ENCODE measurements at places on chromosomes 3 and 15. TPM values are rescaled to one million over a fixed set of nuclear protein-coding genes. Genes with fewer than 3 reads are reported as not detected.

GRCh38 chr3:25784971-25785370, 1.7 kb upstream of the NGLY1 start:
- no peaks in the 10 kb centered on the region for H3K36me3 ChIP-seq
- no peak overlapping the region for H3K27ac ChIP-seq
- no peak for DNase-seq
- H3K27me3 ChIP-seq = no peaks in the 10 kb centered on the region

- peak overlapping the region; percentile 82 for H3K27ac ChIP-seq
- no peaks in the 10 kb centered on the region for H3K36me3 ChIP-seq
- peak; percentile 60 for DNase-seq
- H3K27me3 ChIP-seq = no peaks in the 10 kb centered on the region
These were observed 83.9 kb upstream of the DCBLD2 start for GRCh38 chr3:98985431-98985830.

DNA sequence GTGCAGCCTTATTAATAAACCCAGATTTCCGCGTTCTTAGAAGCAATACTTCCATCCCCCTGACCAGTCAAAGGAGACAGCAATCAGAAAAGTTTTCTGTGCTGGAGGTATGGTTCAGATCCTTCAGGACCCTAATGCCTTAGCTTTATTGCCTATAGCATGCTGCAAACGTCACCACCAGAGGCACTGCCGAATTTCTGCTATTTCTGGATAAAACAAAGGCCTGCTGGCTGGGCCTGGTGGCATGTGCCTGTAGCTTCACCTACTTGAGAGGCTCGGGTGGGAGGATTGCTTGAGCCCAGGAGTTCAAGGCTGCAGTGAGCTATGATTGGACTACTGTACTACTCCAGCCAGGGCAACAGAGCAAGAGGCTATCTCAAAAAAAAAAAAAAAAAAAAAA, 407.2 kb downstream of the FOXP1 start:
- no peak overlapping the region for H3K27ac ChIP-seq
- no peaks in the 10 kb centered on the region for H3K27me3 ChIP-seq
- no peak for DNase-seq
- no peaks in the 10 kb centered on the region for H3K4me1 ChIP-seq

- no peaks in the 10 kb centered on the region for H3K36me3 ChIP-seq
- no peak for DNase-seq
- H3K27ac ChIP-seq = no peak overlapping the region
- no peak overlapping the region for H3K4me3 ChIP-seq
- H3K4me1 ChIP-seq = no peaks in the 10 kb centered on the region
These were observed 1.3 kb downstream of the DGKG start for GRCh38 chr3:186360779-186361178.

- DNase-seq = no peak
- H3K27me3 ChIP-seq = no peaks in the 10 kb centered on the region
- no peak overlapping the region for H3K27ac ChIP-seq
These were observed 8.5 kb downstream of the TP53BP1 start for GRCh38 chr15:43484455-43484854.

- no peaks in the 10 kb centered on the region for H3K4me1 ChIP-seq
- H3K27me3 ChIP-seq = peaks cover 3% of the 10 kb centered on the region
- DNase-seq = no peak
- no peak overlapping the region for H3K4me3 ChIP-seq
- no peak overlapping the region for H3K27ac ChIP-seq
These were observed 258.9 kb downstream of the ABHD5 start for GRCh38 chr3:43949594-43949993.

GRCh38 chr15:49495993-49496753, 73.1 kb downstream of the FGF7 start:
- no peaks in the 10 kb centered on the region for H3K27me3 ChIP-seq
- H3K4me3 ChIP-seq = no peak overlapping the region
- H3K4me1 ChIP-seq = no peaks in the 10 kb centered on the region
- no peak overlapping the region for H3K27ac ChIP-seq
- no peak for DNase-seq

DNA sequence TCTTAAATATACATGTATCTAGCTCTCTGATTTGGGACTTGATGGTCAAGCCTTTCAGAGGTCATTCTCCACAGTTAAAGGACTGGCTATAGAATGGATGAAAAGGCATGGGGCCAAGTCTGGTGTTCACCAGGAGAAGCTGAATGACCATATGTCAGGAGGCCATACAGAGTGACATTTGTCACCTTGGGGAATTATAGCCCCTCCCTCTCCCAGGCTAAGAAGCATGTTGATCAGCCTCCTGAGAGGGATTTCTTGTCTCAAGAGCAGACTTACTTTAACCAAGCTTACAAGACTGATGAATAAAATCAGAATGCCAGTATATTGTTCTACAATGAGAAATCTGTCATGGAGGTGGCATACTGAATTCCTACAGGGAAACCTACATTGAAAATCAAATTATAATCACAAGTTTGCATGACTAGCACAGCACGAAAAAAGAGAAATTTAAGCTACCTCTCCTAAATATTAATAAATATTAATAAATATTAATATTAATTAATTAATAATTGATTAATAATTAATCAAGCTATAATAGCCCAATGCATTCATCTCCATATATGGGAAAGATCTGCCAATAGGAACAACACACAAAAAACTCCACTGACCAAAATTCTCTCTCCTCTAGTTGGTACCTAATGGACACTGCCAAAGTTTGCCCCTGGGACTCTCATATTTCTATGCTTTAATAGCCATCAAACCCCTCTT, 47.3 kb downstream of the ATP8B4 start:
- no peaks in the 10 kb centered on the region for H3K36me3 ChIP-seq
- H3K27ac ChIP-seq = no peak overlapping the region
- no peaks in the 10 kb centered on the region for H3K27me3 ChIP-seq
- no peaks in the 10 kb centered on the region for H3K4me1 ChIP-seq

DNA sequence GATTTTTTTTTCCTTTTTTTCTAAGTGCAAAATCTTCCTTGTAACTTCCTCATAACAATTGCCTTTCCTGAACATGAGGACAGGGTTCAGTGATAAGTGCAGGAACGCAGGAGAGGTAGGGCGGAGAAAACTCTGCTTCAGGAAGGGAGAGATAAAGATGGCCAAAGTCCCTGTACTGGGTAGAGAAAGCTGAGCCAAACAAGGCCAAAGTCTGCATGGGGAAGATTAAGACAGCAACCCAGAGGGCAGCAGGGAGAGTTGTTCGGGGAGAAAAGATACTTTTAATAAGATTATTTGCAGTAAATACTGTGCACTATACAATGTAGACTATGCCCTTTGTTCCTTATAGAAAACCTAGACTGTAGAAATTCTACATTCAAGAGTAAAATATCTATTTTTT, 55.4 kb upstream of the LRRFIP2 start:
- H3K4me1 ChIP-seq = no peaks in the 10 kb centered on the region
- peak; percentile 9 for DNase-seq
- no peak overlapping the region for H3K27ac ChIP-seq
- no peak overlapping the region for H3K4me3 ChIP-seq

DNA sequence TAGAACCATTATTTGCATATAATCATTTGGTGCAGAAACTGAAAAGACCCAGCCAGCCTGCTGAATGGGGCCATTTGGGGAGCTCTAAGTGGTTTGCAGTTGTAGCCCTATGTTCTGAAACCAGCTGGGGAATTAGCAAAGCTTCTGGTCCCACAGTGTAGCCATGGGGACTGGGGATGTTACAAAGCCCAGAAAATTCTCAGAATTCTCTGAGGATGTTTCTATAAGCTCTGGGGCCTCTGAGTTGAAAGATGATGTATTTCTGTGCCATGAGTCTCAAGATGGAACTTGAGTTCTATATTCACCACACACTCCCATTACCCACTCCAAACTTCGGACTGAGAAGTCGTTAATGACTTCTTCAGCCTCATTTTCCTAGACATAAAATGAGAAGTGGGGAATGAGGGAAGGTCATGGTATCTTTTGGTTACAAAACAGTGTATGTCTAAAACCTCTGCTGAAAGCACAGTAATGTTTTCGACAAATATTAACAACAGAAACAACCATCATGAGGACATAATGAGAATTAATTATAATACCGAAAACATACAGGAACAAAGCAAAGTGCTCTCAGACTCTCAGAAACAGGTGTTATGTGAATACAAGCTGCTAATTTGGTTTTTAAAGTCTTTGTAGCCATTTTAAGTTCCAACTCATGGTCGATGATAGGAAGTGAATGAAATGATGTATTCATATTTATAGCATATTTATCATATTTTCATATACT, 89.4 kb downstream of the RFTN1 start:
- no peak overlapping the region for H3K27ac ChIP-seq
- DNase-seq = no peak
- H3K4me1 ChIP-seq = peaks cover 6% of the 10 kb centered on the region

DNA sequence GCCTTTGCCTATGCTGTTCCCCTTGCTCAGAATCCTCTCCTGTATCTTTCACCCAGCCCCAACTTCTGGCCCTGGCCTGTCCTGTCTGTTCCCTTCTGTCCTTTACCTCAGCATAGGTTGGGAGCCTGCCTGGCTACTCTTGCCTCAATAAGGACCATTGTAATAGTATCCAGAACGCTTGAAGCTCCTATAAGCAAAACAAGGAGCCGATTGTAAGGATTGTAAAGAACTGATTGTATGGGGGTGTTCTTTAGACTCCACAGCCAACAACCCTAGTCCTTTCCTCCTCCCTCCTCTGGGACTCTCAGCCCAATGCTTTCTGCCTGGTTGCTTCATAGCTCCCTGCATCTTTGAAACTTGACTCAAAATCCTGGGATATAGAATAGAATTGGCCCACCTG, 18.7 kb upstream of the RAD54L2 start:
- H3K27ac ChIP-seq = no peak overlapping the region
- H3K4me3 ChIP-seq = no peak overlapping the region
- no peak for DNase-seq
- no peaks in the 10 kb centered on the region for H3K36me3 ChIP-seq
- peaks cover 5% of the 10 kb centered on the region for H3K27me3 ChIP-seq

GRCh38 chr3:89572261-89572660, 464.8 kb downstream of the EPHA3 start:
- DNase-seq = no peak
- H3K27me3 ChIP-seq = no peaks in the 10 kb centered on the region
- no peak overlapping the region for H3K27ac ChIP-seq
- H3K36me3 ChIP-seq = no peaks in the 10 kb centered on the region
- no peak overlapping the region for H3K4me3 ChIP-seq

- H3K4me1 ChIP-seq = no peaks in the 10 kb centered on the region
- no peak within 1 kb of the TSS for H3K27ac ChIP-seq
- DNase-seq = no peak
- H3K36me3 ChIP-seq = no peaks in the 10 kb centered on the region
These were observed at the start of gene LRRC3B for GRCh38 chr3:26622621-26623418. Gene LRRC3B (plus strand): TSS chr3:26622772. CDS start chr3:26709673, 86,901 bp downstream.

- H3K4me3 ChIP-seq = no peak overlapping the region
- peaks cover 14% of the 10 kb centered on the region for H3K36me3 ChIP-seq
- DNase-seq = no peak
- H3K27ac ChIP-seq = no peak overlapping the region
- H3K4me1 ChIP-seq = peaks cover 7% of the 10 kb centered on the region
- H3K27me3 ChIP-seq = no peaks in the 10 kb centered on the region
These were observed 9.4 kb upstream of the SACM1L start for GRCh38 chr3:45679805-45680204.

DNA sequence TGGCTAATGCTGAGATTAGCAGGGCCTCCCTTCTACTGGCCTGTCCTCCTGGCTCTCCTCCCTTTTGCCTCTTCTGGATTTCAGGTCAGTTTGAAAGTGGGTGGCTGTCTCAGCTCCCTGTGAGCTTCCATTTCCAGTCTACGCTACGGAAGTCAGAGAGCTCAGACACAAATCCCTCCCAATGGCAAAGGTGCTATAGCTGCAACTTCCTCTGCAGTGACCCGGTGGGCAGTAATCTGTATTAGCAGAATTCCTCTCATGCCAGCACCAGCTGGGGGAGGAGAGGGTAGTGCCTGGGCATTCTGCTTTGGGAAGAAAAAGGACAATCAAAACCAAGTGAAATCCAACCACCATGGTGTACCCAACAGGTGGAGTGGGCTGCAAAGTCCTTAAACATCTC, 171.4 kb downstream of the STT3B start:
- no peak overlapping the region for H3K4me3 ChIP-seq
- H3K36me3 ChIP-seq = no peaks in the 10 kb centered on the region
- H3K27me3 ChIP-seq = no peaks in the 10 kb centered on the region

GRCh38 chr15:47767035-47767434, 49.7 kb downstream of the SEMA6D start:
- DNase-seq = no peak
- H3K27ac ChIP-seq = no peak overlapping the region
- H3K4me3 ChIP-seq = no peak overlapping the region

GRCh38 chr15:101438482-101439284, 50.8 kb downstream of the PCSK6 start:
- no peak for DNase-seq
- no peaks in the 10 kb centered on the region for H3K4me1 ChIP-seq
- no peak overlapping the region for H3K27ac ChIP-seq
- H3K4me3 ChIP-seq = no peak overlapping the region
- no peaks in the 10 kb centered on the region for H3K36me3 ChIP-seq

GRCh38 chr15:82647835-82648256, 683 bp upstream of the CPEB1 start:
- H3K27me3 ChIP-seq = peaks cover 46% of the 10 kb centered on the region
- no peak overlapping the region for H3K4me3 ChIP-seq
- no peaks in the 10 kb centered on the region for H3K36me3 ChIP-seq
- no peak overlapping the region for H3K27ac ChIP-seq
- no peak for DNase-seq
- H3K4me1 ChIP-seq = no peaks in the 10 kb centered on the region

GRCh38 chr3:156489462-156489911, 65.4 kb downstream of the SSR3 start:
- H3K4me1 ChIP-seq = peaks cover 31% of the 10 kb centered on the region
- peak overlapping the region; percentile 74 for H3K27ac ChIP-seq
- H3K4me3 ChIP-seq = no peak overlapping the region
- peak; percentile 85 for DNase-seq
- H3K36me3 ChIP-seq = no peaks in the 10 kb centered on the region

- no peaks in the 10 kb centered on the region for H3K36me3 ChIP-seq
- no peaks in the 10 kb centered on the region for H3K27me3 ChIP-seq
- DNase-seq = no peak
- H3K4me3 ChIP-seq = no peak overlapping the region
These were observed 22.7 kb downstream of the TMEM207 start for GRCh38 chr3:190426806-190427507.

DNA sequence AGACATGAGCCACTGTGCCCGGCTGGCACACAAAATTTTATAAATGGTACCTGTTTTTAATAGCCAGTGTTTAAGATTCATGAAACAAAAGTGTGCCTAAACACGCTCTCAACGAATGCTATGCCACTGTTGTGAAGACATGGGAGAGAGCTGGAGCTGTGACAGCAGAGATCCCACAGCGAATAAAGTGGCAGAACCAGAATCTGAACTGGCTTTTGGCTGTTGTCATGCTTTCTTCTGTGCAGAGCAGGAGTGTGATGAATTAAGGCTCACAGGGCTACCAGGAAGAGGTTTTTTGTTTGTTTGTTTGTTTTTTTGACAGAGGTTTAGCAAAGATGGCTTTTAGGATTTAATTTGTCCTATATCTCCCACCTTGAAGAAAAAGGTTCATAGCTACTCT, 14.5 kb downstream of the PTPRG start:
- peaks cover 3% of the 10 kb centered on the region for H3K4me1 ChIP-seq
- H3K36me3 ChIP-seq = no peaks in the 10 kb centered on the region
- H3K27ac ChIP-seq = no peak overlapping the region
- no peaks in the 10 kb centered on the region for H3K27me3 ChIP-seq
- DNase-seq = no peak

PRTG gene
- total RNA-seq = 12.4 TPM

CCR4 gene
- total RNA-seq = not detected

GOLGA6D gene
- total RNA-seq = not detected

CELF6 gene
- not detected for total RNA-seq

SLC9C1 gene
- total RNA-seq = 0.09 TPM

RHOV gene
- 0.18 TPM for total RNA-seq

DNAJB8 gene
- not detected for total RNA-seq

AADAC gene
- total RNA-seq = 0.27 TPM

CFAP161 gene
- total RNA-seq = 0.65 TPM

FANCD2 gene
- total RNA-seq = 26.8 TPM

CCR8 gene
- not detected for total RNA-seq

GP5 gene
- not detected for total RNA-seq

THSD4 gene
- 25.4 TPM for total RNA-seq

GOLGA6A gene
- total RNA-seq = not detected
